ENCODE measurements at places on chromosomes 7 and 10.

GRCh38 chr10:42623929-42624328 lies 14.4 kb downstream of the ZNF33B start:
- DNase-seq: no peak

GRCh38 chr7:21753071-21753470 lies 192.6 kb downstream of the CDCA7L start:
- DNase-seq: no peak

DNA sequence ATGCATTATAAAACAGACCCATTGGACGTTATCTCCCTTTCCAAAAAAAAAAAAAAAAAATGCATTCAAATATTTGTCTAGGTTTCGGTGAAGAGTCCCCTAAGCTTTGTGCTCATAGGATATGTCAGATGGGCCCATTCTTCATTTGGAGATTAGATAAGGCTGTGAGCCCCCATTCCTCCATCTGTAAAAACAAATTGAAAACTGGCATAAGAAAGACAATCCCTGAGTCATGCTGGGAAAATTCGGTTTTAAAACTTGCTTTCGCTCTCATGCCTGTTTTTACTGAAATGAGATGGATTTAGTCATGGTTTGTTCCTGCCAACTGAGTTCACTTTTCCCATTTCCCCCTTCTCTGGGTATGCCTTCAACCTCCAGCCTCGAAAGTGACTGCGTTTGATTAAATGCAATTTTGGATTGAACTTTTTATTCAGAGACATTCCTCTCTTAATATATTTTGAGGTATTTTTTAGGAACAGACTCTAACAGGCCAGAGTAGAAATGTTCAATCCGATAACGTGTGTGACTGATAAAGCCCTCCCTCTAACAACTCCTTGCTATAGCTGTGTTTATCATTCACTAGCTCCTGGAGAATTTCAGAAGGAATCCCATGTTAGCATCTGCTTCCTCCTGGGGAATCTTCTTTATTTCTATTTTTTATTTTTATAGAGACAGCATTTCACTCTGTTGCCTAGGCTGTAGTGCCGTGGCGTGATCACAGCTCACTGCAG lies 190.9 kb upstream of the LYZL2 start:
- no peak for DNase-seq

DNA sequence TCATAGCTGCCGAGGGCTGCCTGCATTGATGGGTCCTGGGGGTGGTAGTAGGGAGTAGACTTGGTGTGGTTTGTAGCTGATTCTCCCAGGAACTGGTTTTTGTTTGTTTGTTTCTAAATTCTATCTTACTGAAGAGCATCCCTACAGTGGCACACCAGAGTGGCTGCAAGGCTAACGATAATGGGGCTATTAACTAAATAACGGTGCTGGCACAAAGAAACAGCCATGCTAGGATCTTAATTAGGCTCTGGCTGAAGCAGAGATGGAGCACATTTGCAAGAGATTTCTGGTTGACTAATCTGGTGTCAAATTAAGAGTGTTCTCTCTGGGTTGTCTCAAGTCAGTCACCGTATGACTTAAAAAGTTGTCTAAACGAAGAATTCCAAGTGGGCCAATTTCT lies 590.0 kb downstream of the NRG3 start:
- no peak for DNase-seq

- DNase-seq: no peak
These were observed 360.7 kb upstream of the MYO3A start for GRCh38 chr10:25573316-25573715.

DNA sequence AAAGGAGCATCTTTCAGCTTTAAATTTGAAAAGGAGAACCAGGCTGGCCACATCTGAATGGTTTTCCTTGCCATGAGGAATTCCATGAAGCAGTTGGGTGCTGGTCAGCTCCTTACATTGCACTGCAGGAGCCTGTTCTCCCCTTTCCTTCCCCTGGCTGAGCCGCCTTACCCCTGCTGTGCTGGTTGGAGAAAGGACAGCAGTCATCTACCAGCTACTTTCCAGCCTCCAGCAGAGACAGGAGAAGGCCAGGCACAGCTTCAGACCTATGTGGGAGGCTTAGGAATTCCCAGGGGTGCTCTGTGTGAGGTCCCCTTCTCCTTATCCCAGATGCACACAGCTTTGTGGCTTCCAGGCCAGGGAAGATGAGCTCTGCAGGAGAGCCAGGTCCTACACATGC lies 4.7 kb downstream of the C10orf71 start:
- DNase-seq: no peak

- DNase-seq: no peak
These were observed 76.7 kb downstream of the SHH start for GRCh38 chr7:155735442-155736115.

DNA sequence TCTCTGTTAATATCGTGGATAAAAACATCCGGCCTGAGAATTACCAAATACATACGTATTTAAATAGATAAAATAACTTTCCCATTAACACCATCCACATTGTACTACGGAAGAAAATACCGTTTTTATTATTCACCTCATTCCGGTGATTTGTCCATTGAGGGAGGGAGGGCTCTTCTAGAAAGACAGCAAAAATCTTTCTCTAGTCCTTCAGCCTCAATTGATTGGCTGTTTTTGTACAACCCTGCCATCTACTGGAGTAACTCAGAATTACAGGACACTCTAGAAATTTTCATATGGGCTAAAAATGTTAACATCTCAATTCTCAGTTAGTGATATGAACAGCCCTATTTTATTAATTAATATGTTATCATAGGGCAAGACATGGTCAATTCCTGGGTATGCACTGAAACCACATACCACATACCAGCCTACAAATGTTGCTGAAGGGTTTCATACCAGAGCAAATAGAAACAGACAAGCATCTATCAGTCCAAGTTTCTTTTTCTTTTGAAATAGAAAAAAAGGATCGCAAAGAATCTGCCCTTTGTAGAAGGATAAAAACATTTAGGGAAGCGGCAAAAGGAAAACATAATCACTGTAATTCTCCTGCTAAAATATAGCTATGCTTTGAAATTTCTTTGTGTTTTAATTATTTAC lies 55.8 kb upstream of the CDCA7L start:
- DNase-seq: peak; percentile 56

GRCh38 chr10:12658526-12658925 lies 309.2 kb downstream of the CAMK1D start:
- no peak for DNase-seq

DNA sequence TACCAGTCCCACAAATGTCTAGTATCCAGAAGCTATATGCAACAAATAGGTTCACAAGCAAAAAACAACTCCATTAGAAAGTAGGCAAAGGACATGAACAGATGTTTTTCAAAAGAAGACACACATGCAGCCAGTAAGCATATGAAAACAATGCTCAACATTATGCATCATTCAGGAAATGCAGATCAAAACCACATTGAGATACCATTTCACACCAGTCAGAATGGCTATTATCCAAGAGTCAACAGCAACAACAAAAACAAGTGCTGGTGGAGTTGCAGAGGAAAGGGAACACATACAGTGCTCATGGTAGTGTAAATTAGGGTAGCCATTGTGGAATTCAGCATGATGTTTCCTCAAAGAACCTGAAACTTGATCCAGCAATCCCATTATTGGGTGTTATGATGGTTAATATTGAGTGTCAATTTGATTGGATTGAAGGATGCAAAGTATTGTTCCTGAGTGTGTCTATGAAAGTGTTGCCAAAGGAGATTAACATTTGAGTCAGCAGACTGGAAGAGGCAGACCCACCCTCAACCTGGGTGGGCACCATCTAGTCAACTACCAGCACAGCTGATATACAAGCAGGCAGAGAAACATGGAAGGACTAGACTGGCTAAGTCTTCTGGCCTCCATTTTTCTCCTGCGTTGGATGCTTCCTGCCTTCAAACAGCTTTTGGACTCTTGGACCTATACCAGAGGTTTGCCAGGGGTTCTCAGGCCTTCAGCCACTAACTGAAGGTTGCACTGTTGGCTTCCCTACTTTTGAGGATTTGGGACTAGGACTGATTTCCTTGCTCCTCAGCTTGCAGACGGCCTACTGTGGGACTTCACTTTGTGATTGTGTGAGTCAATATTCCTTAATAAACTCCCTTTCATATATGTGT lies 218.4 kb upstream of the SEMA3D start:
- DNase-seq: no peak

DNA sequence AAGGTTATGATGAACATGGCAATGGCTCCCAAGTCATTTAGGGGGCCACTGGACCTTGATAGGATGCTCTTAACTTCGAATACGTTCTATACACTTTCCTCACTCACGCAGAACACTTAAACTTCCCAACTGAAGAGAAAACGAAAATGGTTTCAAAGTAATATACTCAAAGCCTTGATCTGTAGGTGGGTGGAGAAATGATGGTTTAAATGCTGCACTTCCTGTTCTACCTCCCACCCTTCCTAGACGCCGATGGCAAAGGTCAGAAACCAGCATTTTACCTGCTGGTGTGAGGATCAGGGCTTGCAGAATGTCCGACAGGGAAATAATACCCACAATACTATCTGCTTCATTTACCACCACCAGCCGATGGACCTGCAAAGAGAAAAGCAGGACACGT lies 40.5 kb upstream of the RHEB start:
- no peak for DNase-seq

DNA sequence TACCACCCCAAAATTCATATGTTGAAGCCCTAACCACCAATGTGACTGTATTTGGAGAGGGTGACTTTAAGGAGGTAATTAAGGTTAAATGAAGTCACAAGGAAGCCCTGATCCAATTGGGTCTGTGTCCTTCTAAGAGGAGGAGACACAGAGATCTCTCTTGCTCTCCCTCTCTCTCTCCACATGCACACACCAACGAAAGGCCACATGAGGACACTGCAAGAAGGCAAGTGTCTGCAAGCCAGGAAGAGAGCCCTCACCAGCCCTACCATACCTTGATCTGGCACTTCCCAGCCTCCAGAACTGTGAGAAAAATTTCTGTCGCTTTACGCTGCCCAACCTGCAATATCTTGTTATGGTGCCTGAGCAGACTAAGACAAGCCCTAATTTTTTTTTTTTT lies 56.0 kb upstream of the NEBL start:
- DNase-seq: no peak

DNA sequence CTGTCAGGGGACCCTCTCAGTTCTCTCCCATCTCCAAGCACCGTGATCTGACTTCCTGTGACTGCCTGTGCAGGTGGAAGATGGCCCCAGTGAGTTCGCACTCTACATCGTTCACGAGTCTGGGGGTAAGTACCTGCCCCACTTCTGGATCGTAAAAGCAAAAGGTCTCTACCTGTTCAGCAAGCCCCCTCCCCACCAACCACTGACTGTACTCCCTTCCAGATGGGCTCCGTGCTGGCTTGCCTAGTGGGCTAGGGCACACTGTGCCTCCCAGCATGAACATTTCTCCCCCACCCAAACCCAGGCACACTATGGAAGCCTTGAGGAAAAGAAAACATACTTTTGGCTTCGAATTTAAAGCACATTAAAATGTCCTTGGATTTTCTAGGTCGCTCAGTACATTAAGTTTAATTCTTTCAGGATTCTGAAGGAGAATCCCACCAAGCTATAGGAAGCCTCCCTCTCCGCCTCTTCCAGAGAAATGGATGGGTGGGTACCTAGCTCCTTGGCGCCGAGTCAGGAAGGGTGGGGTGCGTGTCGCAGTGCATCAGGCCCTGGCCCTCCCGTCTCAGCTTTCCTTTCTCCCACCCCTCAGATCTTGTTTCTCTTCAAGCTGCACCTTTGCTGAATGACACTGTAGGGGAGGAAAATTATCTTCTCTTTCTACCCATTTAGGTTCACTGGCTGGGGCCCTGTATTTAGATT lies 11.0 kb upstream of the ZNF22 start:
- DNase-seq: no peak

- peak; percentile 14 for DNase-seq
These were observed 33.7 kb downstream of the NRBF2 start for GRCh38 chr10:63166742-63167258.

DNA sequence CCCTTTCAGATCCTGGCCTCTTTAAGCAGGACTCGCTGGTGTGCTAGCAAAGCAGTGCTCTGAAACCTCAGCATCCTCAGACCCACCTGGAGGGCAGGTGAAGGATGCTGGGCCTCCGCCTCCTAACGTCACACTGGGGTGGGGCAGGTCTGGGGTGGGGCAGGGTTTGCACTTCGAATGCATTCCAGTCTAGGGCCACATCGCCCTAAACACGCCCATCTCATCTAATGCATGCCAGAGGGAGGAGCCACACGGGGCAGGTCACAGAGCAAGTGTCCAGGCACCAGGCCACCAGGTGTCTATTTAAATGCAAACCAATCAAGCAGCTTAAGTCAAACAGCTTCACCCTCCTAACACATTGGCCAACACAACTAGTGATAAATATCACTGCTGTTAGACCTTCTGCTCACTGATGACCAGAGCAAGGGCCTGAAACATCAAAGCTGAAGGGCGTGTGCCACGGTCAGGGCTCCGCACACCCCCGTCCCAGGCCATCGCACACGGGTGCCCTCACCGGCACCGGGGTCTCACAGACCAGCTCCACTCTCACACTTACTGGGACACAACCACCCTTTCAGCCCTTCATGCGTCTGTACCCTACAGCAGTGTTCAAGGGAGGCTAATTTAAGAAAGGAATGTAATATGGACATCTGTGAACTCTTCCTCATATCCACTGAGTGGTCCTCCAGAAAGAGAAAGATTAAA lies 47.1 kb downstream of the DIP2C start:
- no peak for DNase-seq

DNA sequence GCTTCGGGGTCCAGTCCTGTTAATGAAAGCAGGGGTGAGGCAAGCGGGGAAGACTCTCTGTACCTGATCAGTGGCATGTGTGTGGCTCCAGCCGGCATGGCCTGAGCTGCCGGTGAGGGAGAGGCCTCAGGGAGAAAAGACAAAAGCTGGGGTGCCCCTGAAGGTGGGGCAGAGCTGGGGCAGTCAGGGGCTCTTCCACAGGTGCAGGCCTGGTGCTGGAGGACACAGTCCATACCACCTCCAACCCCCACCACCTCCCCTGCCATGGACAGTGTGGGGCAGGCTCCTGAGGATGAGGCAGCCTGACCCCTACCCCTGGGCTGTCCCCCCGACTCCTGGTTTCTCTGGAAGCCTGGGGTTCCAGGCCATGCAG lies 129.5 kb downstream of the LHPP start:
- no peak for DNase-seq

DNA sequence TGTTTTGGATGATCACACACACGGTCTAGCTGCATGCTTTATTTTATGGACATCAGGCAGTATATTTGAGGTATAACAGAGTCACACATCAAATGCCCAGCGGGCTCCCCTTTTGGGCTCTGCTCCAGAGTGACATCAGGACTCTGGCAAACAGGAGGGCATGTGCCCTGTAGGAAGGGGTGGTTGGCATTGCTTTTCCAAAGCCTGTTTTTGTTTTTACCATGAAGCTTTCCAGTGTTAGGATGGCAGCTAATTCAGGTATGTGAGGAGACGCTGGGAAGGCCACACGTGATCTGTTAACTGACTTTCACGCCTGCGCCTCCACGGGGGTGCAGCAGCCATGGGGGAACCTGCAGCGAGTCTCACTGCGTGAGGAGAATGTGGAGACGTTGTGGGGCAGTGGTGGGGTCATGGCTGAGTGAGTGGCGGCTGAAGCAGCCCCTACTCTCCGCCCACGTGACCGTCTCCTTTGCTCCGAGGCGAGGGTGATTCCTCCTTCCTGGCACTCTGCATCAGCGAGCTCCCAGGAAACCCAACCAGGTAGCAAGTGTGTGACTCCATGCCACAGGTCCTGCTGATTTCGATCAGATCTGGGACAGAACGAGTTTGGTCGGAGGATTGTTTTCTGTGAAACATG lies 117.7 kb downstream of the ANKRD61 start:
- no peak for DNase-seq

- DNase-seq: no peak
These were observed 26.6 kb downstream of the GIMAP8 start for GRCh38 chr7:150476819-150477631.

Data from NCI-H2081 treated with DMSO at 0.1 percent for 48 hours (cell line).